ENCODE measurements at places on chromosomes 11 and 22.

DNA sequence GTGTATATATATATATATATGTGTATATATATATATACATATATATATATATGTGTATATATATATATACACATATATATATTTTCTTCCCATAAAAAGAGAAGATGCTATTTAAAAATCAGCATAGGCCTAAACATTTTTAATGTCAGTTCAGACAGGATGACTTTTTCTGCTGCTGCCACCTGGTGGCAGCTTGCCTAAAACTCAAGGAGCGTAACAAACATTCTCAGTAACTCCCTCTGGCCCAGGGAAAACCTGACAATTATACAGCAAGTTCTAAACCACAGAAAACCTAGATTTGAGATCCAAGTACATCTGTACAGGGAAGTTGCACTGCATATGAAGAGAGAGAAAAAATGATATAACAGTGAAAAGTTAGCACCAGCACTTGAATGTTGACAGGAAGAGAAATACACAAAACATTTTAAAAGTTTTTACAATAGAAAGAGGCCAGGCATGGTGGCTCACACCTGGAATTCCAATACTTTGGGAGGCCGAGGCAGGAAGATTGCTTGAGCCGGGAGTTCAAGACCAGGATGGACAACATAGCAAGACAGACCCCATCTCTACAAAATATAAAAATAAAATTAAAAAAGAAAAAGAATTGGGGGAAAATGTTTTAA, 16.6 kb downstream of the OR8A1 start:
- DNase-seq, result peak; percentile 44

DNA sequence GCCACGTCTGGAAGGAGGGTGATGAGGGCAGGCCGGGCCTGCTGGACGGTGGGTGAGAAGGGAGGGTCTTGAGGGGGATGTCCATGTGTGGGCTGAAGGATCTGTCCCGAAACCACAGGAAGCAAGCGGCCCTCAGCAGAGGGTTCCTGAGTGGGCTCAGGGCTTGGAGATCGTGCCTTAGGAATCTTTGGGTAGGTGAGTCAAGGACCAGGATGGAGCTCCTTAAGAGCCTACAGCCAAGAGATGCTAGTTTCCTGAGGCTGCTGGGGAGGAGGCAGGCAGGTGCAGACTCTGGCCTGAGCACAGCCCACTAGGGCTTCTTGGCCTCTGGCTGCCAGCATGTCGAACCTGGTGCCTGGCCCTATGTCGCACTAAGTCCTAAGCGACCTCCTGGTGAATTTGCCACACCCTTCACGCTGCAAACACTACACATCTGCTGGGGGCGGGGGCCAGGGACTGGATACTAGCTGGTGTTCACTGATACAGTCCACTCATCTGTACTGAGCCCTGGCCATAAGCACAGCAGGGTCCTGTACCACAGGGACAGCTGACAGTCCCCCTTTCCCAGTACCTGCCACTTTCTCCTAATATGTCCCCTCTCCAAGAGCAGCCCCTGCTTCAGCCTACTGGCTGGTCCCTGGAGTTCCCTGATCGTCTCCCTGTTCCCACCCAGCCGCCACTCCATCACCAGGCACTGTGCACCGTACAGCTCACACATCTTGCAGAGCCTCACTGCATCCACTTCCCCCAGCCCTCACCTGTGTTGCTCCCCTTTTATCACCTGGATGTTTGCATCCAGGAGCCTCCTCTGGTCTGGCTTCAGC, 19.5 kb downstream of the GNAZ start:
- no peak for DNase-seq

- no peak for DNase-seq
These were observed 40.6 kb downstream of the RELT start for GRCh38 chr11:73416786-73417185.

DNA sequence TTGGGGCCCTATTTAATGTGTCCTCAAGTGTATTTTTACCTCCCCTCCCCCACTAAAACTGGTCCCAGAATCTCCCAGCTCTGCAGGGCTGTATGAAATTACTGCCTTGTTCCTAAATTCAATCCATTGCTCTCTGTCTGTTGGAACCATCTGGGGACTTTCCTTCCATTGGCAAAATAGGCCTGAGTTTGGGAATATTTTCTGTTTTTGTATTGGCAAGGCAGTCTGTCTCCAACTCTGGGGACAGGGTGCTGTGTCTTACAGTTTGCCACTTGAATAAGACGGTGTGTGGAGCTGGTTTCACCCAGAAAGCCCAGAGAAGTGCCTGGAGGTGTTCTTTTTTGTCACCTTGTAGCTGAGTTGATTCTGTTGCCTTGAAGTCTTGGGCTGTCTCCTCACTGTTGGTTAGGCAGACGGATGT, 1.3 kb downstream of the PACS1 start:
- DNase-seq, result no peak

DNA sequence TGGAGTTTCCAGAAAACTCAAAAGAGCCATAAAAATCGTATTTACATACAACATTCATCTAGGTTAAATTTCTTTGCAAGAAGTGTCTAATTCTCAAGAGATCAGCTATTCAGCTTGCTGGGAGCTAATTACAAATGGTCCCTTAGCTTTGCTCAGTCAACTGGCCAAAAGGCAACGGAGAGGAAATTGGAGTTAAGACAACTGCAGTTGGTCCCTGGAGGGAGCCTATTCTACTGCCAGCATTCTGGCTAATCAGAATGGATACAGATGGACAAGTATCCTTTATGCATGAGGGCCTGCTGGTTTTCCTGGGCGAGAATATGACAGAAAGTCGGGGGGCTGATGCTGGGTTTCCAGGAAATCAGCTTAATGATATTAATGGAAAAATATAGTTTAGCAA, 45.5 kb downstream of the KCNJ1 start:
- no peak for DNase-seq

DNA sequence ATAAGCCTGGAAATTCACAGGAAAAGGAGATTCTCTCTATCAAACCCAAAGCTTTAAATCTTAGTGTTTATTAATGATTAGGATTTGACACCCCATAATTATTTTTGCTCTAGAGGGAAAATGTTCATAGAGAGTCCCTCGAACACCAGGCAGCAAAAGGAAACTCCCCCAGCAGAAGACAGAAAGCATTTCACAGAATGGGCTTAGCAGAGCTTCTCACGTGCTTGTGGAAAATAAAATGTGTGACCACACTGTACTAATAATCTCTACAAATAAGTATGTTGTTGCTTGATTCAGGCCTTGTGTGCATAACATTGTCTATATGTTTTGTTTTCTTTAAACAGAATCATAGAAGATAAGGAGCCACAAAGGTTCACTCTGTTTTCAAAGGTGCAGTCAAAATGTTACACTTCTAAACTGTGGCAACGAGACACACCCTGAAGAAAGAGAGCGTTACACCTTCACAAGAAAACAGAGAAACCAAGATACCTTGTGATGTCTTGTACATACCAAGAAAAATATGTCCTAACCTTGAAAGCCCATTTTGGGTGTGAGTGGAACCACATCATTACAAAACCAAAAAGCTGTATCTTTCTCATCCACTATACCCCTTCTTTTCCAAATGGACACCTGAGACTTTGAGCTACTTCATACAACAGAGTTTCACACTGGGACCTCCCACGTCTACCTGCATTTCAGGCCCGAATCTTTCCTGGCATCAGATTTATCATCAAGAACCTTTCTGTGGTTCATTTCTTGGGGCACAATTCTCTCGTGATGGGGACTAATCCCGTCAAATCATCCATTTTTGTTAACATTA, 282.5 kb downstream of the ETS1 start:
- no peak for DNase-seq

- no peak for DNase-seq
These were observed 4.0 kb upstream of the SEC14L2 start for GRCh38 chr22:30392661-30393321.

GRCh38 chr11:122917311-122917710, 34.8 kb downstream of the JHY start:
- DNase-seq, result no peak

- no peak for DNase-seq
These were observed 277.4 kb upstream of the NARS2 start for GRCh38 chr11:78851878-78852586.

DNA sequence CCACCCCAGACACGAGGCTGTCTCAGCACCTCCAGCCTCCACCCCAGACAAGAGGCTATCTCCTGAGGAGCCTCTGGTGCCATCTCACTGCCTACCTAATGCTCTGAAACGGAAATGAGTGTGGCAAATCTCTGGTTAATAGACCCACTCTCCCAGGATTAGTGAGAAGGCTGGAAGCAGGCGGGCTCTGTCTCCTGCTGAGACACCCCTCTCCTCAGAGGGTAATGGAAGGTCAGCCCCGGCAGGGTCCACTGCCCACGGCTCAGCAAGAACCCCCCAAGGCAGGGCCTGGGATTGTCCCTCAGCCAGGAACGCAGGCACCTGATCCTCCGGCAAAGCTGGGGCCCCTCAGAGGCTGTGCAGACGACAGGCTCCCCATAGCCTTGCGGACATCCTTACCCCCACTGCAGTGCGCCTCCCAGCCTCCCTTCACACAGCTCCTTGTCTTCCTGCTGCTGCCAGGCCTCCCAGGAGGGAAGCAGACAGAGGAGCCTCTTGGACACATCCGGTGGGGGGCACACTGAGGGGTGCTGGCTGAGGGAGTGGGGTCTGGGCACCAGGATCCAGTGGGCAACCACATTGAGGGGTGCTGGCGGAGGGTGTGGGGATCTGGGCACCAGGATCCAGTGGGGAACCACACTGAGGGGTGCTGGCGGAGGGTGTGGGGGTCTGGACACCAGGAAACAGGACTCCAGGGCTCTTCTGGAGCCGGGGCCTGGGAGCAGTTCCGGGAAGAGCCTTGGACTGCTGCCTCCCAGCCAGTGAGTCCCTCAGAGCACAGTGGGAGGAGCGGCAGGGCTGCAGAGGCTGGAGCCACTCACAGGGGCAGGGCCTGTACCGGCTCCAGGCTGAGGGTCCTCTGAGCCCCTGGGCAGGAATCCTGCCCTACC, 13.1 kb downstream of the CHID1 start:
- DNase-seq, result no peak

GRCh38 chr11:35066030-35066429, 72.9 kb upstream of the CD44 start:
- no peak for DNase-seq

DNA sequence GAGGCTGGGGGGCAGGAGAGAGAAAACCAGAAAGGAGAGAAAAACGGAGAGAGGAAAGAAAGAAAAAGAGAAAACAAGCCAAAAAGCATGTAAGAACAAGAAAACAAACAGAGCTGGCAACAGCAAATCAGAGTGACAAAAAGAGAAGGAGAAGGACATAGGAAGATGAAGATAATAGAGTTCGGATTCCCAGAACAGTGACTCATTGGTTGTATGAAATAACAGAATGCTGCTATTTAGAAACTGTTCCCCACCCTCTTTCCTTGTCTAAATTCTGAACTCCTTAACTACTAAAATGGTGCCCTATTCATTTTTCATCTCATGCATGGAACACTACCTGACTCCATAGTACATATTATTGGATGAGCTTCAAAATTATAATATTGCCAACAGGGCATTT, 317.4 kb downstream of the C11orf87 start:
- no peak for DNase-seq
